ENCODE measurements at places on chromosomes 1 and 21. TPM values are rescaled to one million over a fixed set of nuclear protein-coding genes. Genes with fewer than 3 reads are reported as not detected.

TFAP2E gene
- 1.9 TPM for total RNA-seq

RALGPS2 gene
- 171 TPM for total RNA-seq

AJAP1 gene
- total RNA-seq, result not detected

LCE3B gene
- not detected for total RNA-seq

NHLH1 gene
- 0.46 TPM for total RNA-seq

GRCh38 chr1:56169856-56170255 is 409.5 kb downstream of the PLPP3 start:
- no peak overlapping the region for H3K27ac ChIP-seq
- no peak for DNase-seq
- no peaks in the 10 kb centered on the region for H3K36me3 ChIP-seq
- no peak overlapping the region for H3K4me3 ChIP-seq

- no peak overlapping the region for H3K27ac ChIP-seq
- no peak for DNase-seq
- H3K36me3 ChIP-seq, result peaks cover 68% of the 10 kb centered on the region
- H3K4me1 ChIP-seq, result no peaks in the 10 kb centered on the region
These were observed 38.5 kb downstream of the EDEM3 start for GRCh38 chr1:184716158-184716557.

GRCh38 chr1:189693140-189693539 is 784.5 kb downstream of the BRINP3 start:
- no peak overlapping the region for H3K4me3 ChIP-seq
- H3K27me3 ChIP-seq, result no peaks in the 10 kb centered on the region
- no peak overlapping the region for H3K27ac ChIP-seq
- no peaks in the 10 kb centered on the region for H3K4me1 ChIP-seq

- no peak overlapping the region for H3K27ac ChIP-seq
- H3K4me3 ChIP-seq, result no peak overlapping the region
- H3K27me3 ChIP-seq, result peaks cover 18% of the 10 kb centered on the region
- peaks cover 6% of the 10 kb centered on the region for H3K4me1 ChIP-seq
- peak; percentile 1 for DNase-seq
These were observed 6.9 kb downstream of the TFF3 start for GRCh38 chr21:42308161-42308913.

DNA sequence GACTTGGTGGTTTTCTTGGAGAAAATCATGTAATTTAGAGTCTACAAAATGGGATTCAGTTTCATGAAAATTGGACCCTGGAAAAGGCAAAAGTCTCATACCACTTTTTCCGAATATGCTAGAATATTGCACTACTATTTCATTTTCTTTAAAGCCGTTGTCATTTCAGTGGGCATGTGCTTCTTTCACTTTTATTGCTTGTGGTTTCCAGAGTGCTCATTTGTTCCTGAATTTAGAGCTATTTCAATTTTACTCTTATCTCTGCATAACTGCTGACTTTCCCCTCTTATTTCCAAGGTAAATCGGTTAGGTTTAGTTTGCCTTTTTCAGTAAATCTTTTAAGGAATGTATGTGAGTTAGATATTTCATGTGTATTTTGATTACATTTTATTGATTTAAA is 11.6 kb downstream of the HHAT start:
- H3K4me1 ChIP-seq, result peaks cover 15% of the 10 kb centered on the region
- no peaks in the 10 kb centered on the region for H3K27me3 ChIP-seq
- H3K36me3 ChIP-seq, result no peaks in the 10 kb centered on the region
- no peak for DNase-seq
- no peak overlapping the region for H3K27ac ChIP-seq

DNA sequence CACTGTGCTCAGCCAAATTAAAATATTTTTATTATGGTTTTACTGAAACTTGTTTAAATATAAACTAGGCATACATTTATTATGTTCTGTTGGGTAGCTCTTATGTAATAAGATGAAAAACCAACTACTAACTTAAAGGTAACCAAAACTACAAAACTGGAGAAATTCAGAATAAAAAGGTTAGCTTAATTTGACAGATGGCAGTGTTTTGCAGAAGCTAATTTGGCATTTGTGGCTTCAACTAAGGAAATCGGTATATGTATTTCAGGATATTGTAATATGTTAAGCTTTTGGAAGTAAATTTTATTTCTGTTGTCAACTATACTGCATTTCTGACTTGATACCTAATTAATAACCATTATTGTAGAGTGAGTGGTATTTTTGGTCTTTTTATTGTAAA is 18.8 kb downstream of the USP25 start:
- H3K4me1 ChIP-seq, result peaks cover 55% of the 10 kb centered on the region
- H3K27ac ChIP-seq, result no peak overlapping the region
- no peak for DNase-seq
- H3K27me3 ChIP-seq, result no peaks in the 10 kb centered on the region

GRCh38 chr1:1429671-1430073 is 5.8 kb upstream of the VWA1 start:
- peaks cover 5% of the 10 kb centered on the region for H3K4me1 ChIP-seq
- H3K27ac ChIP-seq, result no peak overlapping the region
- DNase-seq, result no peak
- H3K36me3 ChIP-seq, result no peaks in the 10 kb centered on the region

DNA sequence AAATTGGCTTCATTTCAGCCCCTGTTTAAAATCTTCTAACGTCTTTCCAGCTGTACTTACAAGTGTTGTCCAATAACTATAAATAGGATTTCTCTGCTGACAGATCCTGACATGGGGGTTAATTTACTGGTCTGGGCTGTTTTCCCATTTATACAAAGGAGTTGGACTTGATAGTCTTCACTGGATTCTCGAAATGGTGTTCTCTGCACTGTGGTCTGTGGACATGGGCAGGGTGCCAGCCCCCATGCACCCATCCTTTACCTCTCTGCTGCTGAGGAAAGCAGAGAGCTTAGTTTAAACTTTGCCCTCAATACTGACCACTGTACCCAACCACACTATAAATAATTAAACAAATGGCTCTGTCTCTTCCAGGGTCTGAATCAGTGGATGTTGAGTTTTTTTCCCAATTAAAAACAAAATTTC is 5.2 kb downstream of the DIO1 start:
- H3K4me1 ChIP-seq, result no peaks in the 10 kb centered on the region
- H3K27ac ChIP-seq, result no peak overlapping the region

GRCh38 chr1:77927414-77927813 is 39.0 kb downstream of the NEXN start:
- H3K36me3 ChIP-seq, result no peaks in the 10 kb centered on the region
- no peak for DNase-seq
- peak overlapping the region; percentile 63 for H3K4me3 ChIP-seq
- peaks cover 10% of the 10 kb centered on the region for H3K4me1 ChIP-seq

DNA sequence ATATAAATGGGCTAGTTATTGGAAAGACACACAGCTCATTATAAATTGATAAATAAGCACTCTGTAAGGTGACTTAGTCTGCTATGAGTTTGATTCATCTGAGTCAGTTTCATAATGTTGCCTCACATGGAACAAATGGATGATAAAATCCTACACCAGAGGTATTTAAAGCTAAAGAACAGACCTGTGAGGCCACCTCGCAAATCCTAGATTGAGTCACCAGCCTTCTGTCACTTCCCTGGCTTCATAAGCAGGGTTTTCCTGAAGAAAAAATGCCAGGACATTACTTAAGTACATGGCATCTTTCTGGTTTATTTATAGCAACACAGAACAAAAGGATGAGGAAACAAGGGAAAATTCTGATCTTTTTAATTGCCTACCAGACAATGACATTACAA is 18.4 kb downstream of the CD2 start:
- no peak overlapping the region for H3K4me3 ChIP-seq
- DNase-seq, result no peak
- H3K27me3 ChIP-seq, result peaks cover 5% of the 10 kb centered on the region
- H3K36me3 ChIP-seq, result no peaks in the 10 kb centered on the region
- H3K27ac ChIP-seq, result no peak overlapping the region
- peaks cover 21% of the 10 kb centered on the region for H3K4me1 ChIP-seq

DNA sequence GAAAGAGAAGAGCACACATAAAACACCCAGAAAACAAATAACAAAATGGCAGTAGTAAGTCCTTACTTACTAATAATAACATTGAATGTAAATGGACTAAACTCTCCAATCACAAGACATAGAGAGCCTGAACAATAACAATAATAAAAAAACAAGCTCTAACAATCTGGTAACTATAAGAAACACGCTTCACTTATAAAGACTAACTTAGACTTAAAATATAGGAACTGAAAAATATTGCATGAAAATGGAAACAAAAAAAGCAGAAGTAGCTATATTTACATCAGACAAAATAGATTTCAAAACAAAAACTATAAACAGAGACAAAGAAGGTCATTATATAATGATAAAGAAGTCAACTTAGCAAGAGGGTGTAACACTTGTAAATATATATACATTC is 83.1 kb upstream of the LYPLAL1 start:
- H3K36me3 ChIP-seq, result peaks cover 8% of the 10 kb centered on the region
- peaks cover 47% of the 10 kb centered on the region for H3K4me1 ChIP-seq
- peak overlapping the region; percentile 85 for H3K27ac ChIP-seq
- H3K4me3 ChIP-seq, result peak overlapping the region; percentile 70
- no peak for DNase-seq

GRCh38 chr1:167746988-167747655 is 25.3 kb downstream of the MPZL1 start:
- peak overlapping the region; percentile 85 for H3K27ac ChIP-seq
- peaks cover 72% of the 10 kb centered on the region for H3K4me1 ChIP-seq
- no peaks in the 10 kb centered on the region for H3K27me3 ChIP-seq
- H3K36me3 ChIP-seq, result no peaks in the 10 kb centered on the region

GRCh38 chr1:9068981-9069325 is 482 bp downstream of the SLC2A5 start:
- H3K27me3 ChIP-seq, result no peaks in the 10 kb centered on the region
- no peak for DNase-seq
- peak overlapping the region; percentile 83 for H3K4me3 ChIP-seq
- H3K4me1 ChIP-seq, result peaks cover 71% of the 10 kb centered on the region
- no peaks in the 10 kb centered on the region for H3K36me3 ChIP-seq

- DNase-seq, result no peak
- no peaks in the 10 kb centered on the region for H3K4me1 ChIP-seq
- H3K36me3 ChIP-seq, result no peaks in the 10 kb centered on the region
- H3K4me3 ChIP-seq, result no peak overlapping the region
- H3K27me3 ChIP-seq, result peaks cover 27% of the 10 kb centered on the region
These were observed 15.4 kb downstream of the ABCA4 start for GRCh38 chr1:94105581-94105952.

- H3K36me3 ChIP-seq, result peaks cover 51% of the 10 kb centered on the region
- peaks cover 38% of the 10 kb centered on the region for H3K4me1 ChIP-seq
- H3K4me3 ChIP-seq, result peak overlapping the region; percentile 96
- no peak for DNase-seq
- no peaks in the 10 kb centered on the region for H3K27me3 ChIP-seq
- peak overlapping the region; percentile 65 for H3K27ac ChIP-seq
These were observed 940 bp downstream of the SRRM1 start for GRCh38 chr1:24644100-24644384.

DNA sequence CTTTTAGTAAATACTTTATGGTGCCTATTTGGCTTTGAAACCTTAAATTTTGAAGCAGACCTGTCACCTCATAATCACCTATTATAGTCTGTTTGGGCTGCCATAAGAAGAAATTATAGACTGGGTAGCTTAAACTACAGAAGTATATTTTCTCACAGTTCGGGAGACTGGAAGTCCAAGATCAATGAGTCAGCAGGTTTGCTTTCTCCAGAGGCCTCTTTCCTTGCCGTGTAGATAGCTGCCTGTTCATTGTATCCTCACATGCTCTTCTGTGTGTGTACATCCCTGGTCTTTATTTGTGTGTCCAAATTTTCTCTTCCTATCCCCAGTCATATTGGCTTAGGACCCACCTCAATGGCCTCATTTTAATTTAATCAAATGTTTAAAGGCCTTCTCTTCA is 518.2 kb downstream of the ADGRL2 start:
- no peak for DNase-seq
- H3K27ac ChIP-seq, result no peak overlapping the region
- H3K27me3 ChIP-seq, result no peaks in the 10 kb centered on the region
- no peak overlapping the region for H3K4me3 ChIP-seq
- H3K4me1 ChIP-seq, result no peaks in the 10 kb centered on the region

Measured in activated B cell treated with CpG ODN at 0.5 μM for 24 hours (primary cell).